ENCODE measurements at places on chromosomes 4 and X.

DNA sequence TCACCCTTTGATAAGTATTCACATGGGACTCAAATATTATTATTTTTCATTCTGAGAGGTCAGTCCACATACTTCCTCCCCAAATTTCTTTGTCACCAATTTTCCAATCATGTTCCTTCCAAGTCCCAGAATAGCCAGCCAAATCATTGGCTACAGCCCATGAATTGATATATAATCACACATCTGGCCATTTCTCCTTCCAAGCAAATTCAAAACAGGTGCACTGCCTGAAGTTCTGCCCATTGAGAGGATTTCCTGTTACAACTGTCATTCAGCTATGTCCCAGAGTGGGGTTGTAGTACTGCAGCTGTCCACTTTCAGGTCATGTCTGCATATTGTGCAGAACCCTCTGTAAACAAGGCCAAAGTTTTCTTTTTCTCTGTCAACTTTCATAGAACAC is 347.8 kb downstream of the GRID2 start:
- DNase-seq = no peak

GRCh38 chr4:154854362-154854761 is 73.3 kb downstream of the RBM46 start:
- DNase-seq = no peak

DNA sequence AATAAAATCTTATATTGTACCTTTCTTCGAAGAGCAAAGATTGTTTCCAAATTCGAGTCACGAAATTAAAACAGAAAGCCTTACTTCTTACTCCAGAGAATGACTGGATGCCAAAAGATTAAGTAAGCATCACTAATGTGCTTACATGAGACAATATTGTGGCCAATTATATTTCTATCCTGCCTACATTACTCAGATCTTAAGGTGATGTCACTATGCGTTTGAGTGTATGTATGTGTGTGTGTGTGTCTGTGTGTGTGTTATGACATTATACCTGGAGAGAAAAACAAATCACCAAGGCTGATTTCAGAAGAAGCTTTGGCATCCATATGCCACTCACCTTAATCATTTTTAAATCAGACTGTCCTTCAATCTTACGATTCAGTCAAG is 556.3 kb downstream of the PPARGC1A start:
- no peak for DNase-seq

- DNase-seq = no peak
Observed at GRCh38 chr4:174402470-174403176, 118.9 kb downstream of the CEP44 start.

DNA sequence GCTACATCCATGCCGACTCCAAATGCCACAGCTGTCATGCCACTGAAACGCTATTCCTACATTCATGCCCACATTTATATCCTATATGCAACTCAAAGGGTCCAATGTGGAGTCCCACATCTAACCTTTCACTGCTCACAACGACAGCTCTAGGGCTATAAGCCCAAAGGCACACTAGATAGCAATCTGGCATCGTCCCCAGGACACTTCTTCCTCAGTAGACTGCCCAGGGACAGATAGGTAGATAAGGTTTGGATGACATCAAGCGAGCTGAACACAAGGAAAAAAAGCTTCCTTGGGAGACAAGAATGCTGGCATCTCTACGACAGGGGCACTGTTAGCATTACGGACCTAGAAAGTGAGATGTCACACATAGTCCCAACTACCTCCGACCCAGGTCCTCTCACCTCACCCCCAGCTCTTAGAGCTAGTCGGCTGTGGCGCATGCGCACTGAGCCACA is 685 bp downstream of the RAB9B start:
- no peak for DNase-seq

DNA sequence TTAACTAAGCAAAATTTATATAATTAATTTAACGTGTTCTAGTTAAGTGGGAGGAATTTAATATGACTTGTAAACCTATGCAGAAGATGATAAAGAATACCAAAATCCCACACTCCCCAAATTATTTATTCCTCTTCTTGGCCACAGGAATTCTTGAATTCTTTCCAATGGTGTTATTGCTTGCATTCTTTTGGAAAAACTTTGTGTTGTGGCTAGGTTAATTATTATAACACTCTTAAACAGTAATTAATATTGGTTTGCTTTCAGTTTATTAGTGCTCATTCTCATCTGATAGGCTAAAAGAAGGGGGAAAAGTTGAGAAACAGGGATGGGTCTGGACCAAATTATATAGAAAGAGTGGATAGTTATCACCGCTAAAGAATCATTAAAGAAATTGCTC is 141.5 kb upstream of the PABPC4L start:
- no peak for DNase-seq

DNA sequence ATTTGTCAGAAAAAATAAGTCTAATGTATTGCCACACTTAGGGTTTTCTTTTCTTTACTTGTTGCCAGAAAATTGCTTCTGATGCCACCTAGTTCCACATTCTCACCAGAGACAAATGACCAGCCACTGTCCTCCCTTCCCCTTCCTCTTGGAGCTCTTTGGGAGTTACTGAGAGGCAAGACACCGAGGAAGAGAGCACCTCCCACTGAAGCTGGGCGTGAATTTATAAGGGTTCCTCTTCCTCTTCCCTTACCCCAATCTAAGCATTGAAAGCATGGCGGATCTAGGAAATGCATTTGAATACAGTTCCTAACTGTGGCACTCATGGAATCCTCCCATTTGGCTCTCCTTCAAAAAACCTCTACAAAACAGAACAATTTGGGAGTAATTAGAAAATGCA is 30.0 kb downstream of the ANXA3 start:
- no peak for DNase-seq

DNA sequence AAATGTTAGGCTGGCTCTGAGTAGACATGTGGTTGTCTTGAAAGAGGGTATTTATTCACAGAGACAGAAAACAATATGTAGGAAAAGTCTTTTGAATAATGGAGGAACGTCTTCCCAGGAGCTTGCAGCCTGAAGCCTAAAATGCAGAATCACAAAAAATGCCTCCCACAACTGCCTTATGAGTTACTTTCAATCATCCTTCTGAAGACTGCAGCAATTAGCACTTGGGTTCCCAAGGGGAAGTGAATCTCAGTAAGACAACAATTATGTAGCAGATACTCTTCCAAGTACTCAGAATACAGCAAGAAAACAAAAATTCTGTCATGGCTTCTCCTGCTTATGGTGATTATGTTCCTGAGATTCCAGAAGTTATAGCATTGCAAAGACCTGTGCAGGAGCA is 166.6 kb upstream of the TBL1X start:
- DNase-seq = no peak

DNA sequence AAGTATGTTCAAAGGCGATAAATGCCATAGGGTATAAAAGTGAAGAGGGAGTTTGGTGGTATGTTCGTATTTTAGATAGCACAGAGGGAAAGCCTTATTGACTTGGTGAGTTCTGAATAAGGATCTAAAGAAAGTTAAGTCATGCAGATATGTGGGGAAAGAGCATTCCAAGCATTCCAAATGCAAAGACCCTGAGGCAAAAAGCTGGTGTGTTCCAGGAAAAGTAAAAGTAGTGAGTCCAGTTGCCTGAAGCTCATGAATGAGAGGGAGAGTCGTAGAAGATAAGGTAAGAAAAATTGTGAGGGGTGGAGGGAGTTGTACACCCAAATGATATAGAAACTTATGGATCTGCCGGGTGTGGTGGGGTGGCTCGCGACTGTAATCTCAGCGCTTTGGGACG is 426.7 kb downstream of the RPA4 start:
- no peak for DNase-seq

DNA sequence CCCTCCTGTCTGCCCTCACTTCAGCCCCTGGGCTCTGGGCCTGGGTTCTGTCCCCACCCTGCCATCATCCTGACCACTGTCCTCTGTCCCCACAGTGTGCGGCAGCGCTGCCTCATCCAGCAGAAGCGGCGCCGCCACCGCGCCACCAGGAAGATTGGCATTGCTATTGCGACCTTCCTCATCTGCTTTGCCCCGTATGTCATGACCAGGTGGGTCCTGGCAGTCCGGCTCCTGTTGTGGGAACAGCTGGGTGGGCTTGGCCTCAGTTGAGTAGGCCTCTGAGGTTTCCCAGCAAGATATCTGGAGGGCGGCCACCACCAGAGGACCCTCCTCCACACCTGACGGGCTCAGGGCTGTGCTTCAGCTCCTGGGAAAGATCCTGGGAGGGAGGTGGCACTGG is 2.2 kb downstream of the GPR78 start:
- DNase-seq = no peak

DNA sequence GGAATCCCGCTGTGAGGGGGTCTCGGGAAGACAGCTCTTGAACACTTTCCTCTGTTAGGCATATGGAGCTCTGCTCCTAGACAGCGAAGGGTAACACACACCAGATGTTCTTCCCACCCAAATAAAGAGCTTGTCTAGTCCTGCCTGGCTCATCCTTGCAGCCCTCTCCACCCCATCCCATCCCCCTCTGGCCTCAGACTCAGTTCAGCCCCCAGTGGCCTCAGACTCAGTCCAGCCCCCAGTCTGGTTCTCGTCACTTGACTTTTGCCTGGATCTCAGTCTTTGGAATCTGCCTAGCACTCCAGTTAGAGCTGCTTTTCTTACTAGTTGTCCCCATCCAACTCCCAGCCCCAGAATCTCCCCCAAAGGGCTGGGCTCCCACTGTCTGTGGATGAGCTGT is 14.9 kb downstream of the RAB33A start:
- no peak for DNase-seq

Measured in frontal cortex (tissue), 4 donors.